ENCODE measurements at places on chromosomes 3 and 15.

- no peak for DNase-seq
Observed at GRCh38 chr3:45078910-45079522, 52.9 kb downstream of the CLEC3B start.

DNA sequence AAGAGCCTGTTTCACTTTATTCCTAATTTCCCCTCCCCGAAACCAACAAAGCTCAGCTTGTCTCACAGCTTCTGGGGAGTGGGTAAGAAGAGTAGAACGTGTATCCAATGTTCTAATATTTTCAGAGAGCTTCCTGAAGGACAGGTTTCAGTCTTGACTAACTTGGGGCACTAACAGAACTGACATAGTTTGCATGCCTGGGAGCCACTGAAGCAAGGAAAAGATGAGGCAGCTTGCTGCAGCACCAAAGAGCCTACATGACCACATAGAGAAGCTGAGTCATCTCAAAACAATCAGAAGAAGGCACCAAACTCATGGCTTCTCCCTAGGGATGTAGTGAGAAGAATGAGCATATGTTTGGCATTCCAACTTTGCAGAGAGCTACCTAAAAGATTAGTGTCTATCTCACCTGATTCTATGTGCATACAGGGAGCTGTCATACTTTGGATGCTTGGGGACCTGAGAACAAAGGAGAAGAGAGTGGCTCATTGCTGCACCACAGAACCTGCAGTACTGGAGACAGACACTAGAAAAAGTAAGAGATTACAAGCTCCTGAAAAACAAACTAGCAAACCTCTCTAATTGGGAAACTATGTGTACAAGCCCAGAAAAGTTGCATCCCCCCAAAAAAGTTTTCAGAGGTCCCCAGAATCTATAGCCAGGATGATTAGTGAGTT lies 86.9 kb downstream of the DCLK3 start:
- DNase-seq = peak; percentile 91

- DNase-seq = no peak
Observed at GRCh38 chr3:4843619-4844018, 135.6 kb upstream of the BHLHE40 start.

DNA sequence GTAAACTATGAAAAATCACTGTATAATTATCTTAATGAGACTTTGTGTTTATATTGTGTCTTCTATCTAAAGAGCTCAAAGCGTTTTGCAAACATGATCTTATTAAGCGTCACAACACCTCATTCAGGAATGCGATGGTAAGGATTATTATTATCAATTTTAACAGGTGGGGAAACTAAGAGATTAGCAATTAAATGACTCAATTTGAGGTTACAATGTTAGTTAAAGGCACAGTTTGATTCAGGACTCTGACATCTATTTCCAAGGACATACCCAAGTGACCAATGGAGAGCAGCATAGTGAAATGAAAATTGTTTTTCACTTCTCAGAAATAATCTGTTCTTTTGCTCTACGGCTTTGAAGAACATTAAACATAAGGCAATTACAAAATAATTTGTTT lies 74.6 kb downstream of the FMN1 start:
- no peak for DNase-seq

DNA sequence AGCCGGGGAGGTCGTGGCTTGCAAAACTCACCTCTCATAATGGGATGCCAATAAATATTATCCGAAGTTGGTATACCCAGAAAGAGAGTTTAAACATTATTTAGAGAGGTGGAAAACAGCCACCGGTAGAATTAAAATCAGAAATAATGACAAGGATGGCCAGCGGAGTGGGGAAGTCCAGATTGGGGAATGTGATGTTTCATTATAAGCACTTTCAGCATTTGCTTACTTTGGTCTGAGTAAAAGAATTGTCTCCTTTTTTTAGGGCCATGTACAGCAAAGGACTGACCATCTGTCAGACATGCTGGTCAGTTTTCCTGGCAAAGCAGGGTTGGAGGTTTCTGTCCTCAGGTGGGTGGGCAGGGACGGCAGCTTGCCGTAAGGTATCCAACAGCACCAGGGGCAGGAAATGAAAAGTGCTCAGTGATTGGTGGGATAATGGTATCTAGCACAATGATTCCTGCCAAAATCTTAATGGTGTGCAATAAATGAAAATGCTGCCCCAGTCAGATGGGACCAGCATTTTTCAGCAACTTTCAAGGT lies 24.3 kb downstream of the APBA2 start:
- DNase-seq = no peak

DNA sequence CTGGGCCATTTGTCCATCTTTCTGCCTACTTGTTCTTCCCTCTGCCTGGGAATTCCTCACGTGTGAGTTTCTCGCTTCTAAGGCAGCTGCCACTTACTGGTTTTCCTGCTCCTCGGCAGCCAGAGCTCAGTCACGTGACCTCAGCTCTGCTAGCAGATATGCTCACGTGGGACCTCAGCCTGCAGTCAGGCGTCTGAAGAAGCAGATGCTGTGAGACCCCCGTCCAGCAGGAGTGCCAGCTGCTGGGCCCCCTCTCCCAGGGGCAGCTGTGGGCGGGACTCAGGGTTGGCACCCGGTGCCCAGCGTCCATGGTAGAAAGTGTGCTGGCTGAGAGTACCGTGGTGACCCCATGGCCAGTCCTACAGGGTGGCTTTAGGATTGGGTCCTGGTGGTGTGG lies 161.3 kb upstream of the TLE3 start:
- peak; percentile 37 for DNase-seq

- DNase-seq = no peak
Observed at GRCh38 chr3:58474348-58474911, 17.5 kb upstream of the KCTD6 start.

DNA sequence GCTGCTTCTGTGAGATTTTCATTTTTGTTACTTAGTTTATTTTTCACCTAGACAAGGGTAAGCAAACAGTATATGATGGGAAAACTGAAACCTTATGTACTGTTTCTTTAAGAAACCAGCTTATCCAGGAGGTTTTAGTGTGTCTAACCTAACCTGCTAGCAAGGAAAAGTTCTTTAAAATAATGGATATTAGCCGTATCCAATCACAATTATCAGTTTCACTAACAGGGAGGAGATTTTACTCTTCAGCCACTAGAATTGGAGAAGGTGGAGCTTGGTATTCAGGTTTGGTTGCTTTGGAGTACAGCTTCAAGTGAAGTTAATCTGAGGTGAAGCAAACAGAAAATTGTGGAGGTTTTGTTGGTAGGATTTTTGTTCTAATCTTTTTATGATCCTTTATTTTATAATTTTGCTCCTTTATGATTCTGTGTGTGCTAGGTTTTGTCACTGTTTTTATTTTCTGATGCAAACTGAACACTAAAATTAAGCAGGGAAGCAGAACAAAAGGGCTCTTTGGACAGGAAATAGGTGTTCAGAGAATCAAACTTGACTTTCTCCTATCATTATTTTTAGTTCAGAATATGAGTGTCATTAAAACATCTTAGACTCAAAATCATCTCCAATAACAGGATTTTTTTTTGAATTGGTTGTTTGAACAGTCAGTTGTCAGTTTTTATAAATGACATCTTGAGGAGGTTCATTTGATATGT lies 13.0 kb downstream of the ZFAND6 start:
- peak; percentile 90 for DNase-seq

DNA sequence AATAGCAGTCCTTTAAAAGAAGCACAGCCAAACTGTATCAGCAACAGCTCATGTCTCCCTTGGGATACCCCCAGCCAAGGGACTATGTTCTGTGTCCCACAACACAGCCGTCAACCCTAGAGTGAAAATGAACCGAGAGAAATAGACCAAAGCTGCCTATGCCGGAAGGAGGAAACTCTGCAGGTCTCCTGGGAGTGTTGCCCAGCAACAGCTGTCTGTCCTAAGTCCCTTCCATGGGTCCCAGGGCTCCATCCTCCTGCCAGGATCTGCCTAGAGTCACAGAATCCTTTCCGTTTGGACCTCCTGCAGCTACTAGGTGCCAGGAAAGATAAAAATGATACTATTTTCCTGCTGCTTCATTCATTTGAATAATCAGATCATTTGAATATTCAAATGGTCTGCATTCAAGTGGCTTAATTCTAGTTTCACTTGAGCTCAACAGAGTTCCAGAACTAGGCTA lies 53.1 kb downstream of the TRANK1 start:
- no peak for DNase-seq

GRCh38 chr3:15497964-15498363 lies 23.5 kb downstream of the COLQ start:
- no peak for DNase-seq

DNA sequence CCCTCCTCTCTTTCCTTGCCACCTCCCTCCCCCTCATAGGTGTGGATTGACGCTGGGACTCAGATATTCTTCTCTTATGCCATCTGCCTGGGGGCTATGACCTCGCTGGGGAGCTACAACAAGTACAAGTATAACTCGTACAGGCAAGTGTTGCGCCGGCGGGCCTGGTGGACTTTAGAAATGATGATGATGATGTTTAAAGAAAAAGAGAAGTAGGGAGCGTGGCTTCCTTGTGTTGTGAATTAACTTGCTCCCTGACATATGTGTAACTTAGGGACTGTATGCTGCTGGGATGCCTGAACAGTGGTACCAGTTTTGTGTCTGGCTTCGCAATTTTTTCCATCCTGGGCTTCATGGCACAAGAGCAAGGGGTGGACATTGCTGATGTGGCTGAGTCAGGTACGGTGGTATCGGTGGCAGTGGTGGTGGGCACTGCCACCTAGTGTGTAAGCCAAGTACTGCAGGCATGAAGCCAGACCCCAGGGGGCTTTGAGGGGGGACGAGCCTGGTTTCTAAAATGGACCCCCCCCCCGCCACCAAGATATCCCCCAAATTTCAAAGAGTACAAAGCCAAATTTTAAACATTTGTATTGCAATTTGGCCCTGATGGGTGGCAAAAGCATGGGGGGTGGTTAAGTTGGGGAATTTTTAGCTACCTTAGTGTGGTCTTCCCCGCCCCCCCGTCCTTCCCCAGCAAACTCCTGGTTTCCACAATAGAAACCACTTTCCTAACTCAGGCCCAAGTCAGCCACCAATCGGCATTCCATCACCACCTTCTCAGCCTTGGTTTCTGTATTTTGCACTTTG lies 65.6 kb downstream of the SLC6A6 start:
- no peak for DNase-seq

- DNase-seq = no peak
Observed at GRCh38 chr3:37949866-37950265, 40.7 kb upstream of the VILL start.

DNA sequence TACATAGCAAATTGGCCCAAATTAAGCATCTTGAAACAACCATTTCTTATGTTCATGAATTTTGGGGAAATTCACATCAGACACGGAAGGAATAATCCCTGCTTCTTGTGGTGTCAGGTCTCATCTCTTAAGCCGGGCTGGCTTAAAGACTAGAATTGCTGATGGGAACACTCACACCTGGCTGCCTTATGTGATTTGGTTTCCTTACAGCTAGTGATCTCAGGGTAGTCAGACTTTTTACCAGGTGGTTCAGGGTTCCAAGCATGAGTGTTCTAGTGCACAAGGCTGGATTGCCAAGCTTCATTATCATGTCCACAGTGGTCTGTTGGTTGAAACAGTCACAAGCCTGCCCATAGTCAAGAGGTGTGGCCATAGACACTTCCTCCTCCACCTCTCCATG lies 20.3 kb upstream of the CCNL1 start:
- no peak for DNase-seq

DNA sequence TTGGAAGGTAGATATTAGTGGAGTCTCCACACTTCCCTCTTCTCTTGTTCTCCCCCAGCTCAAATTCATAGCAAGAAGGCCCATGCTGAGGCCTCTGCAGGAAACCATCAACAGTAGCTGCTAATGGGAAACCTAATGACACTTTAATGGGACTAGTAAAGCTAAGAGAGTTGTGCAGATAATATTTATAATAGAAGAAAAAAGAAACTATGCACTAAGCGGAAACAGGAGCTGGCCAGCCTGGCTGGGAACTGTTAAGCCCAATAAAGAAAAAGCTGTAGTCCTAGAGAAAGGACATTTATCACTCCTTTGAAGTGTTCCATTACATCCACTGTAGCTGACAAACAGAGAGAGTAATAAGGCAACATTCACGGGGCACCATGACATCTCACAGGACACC lies 229.6 kb downstream of the IGSF11 start:
- DNase-seq = no peak

- peak; percentile 72 for DNase-seq
Observed at GRCh38 chr3:64440498-64440897, 215.2 kb upstream of the PRICKLE2 start.

DNA sequence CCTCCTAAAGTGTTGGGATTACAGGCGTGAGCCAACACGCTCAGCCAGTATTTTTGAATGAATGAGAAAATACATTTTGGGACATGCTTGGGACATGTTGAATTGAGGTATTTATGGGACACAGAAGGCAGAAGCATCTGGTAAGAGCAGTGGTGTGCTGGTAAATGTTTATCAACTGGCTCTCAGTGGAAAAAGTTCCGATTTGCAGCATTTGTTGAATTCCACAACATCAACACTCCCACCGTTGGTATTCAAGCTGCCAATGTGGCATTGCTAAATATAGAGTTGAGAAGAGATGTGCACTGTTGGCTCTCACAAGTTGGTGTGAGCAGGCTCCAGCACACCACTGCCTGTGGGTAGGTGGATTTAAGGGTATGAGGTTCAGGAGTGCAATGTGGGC lies 35.8 kb upstream of the LRRFIP2 start:
- DNase-seq = no peak

DNA sequence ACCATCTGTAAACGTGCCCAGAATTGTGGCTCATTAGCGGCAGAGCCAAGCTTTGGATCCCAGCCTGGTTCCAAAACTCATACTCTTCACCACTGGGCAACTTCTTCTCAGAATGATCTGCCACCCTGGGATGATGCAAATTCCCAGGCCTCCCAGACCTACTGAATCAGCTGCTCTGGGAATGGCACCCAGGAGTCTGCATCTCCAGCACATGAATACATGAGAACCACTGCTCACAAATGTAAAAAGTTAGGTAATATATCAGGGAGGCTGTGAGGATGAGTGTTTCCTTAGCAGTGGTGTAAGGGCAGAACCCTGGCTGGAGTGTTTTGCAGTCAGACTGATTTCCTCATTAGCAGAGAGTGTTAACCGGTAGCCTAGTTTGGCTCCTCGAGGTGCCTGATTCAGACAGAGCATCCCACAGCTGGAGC lies 94.2 kb downstream of the LIPC start:
- no peak for DNase-seq

GRCh38 chr3:103653996-103654395 lies 1219.2 kb downstream of the ZPLD1 start:
- DNase-seq = no peak

GRCh38 chr3:99808163-99808794 lies 9.4 kb upstream of the CMSS1 start:
- DNase-seq = peak; percentile 73

DNA sequence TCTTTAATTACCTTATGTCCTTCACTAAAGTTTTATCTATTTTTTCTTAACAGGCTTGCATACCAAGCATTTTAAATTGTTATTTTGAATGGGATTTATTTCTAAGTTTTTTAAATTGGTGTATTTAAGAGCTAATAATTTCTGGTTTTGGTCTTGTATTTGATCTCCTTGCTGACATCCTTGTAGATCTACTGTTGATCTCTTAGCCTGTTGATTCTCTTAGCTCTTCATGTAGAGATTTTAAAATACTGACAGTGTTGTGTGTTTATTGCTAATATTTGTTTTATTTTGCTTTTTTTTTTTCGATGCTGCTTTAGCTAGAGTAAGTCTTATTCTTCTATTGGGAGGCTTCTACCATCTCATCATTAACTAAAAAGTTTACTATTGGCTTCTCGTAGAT lies 65.5 kb downstream of the PLCL2 start:
- DNase-seq = no peak

GRCh38 chr3:53242642-53243041 lies 13.2 kb downstream of the TKT start:
- no peak for DNase-seq

- DNase-seq = peak; percentile 76
Observed at GRCh38 chr3:157073810-157074209, 86.1 kb downstream of the CCNL1 start.

GRCh38 chr3:112019716-112020115 lies 14.8 kb upstream of the TMPRSS7 start:
- no peak for DNase-seq
